ENCODE measurements at places on chromosomes 2 and 18.

- no peak for DNase-seq
These were observed 129.6 kb upstream of the KCTD1 start for GRCh38 chr18:26677957-26678356.

DNA sequence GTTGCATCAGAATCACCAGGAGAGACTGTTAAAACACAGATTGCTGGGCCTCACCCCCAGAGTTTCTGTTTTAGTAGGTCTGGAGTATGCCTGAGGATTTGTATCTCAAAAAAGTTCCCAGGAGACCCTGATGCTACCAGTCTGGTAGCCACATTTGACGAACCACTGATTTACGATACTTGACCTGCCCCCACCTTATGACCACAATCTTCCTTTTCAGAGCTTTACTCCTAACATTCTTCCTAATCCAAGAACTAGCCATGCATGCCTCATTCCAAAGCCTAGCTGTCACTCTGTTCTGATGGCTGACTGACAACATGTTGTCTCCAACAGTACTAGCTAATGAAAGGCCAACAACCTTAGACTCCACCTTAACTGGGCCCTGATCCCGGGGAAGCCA lies 191.4 kb downstream of the MBD2 start:
- DNase-seq, result no peak

GRCh38 chr2:37427241-37427640 lies 82.8 kb downstream of the QPCT start:
- no peak for DNase-seq

DNA sequence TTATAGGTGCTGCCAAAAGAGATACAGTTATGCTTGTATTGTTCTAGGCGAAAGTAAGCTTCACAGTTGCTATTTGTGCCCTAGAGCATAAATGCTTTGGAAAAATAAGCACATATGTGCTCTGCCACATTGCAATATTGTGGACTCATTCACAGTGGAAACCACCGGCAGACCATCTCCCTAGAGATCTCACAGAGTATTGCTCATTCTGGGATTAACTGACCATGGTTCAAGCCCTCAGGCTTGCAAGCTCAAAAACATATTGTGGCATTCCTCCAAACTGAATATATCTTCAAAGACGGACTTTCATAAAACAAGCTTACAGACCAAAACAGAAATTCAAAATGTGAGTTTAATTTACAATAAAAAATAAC lies 158.2 kb upstream of the CCDC150 start:
- DNase-seq, result peak; percentile 77

DNA sequence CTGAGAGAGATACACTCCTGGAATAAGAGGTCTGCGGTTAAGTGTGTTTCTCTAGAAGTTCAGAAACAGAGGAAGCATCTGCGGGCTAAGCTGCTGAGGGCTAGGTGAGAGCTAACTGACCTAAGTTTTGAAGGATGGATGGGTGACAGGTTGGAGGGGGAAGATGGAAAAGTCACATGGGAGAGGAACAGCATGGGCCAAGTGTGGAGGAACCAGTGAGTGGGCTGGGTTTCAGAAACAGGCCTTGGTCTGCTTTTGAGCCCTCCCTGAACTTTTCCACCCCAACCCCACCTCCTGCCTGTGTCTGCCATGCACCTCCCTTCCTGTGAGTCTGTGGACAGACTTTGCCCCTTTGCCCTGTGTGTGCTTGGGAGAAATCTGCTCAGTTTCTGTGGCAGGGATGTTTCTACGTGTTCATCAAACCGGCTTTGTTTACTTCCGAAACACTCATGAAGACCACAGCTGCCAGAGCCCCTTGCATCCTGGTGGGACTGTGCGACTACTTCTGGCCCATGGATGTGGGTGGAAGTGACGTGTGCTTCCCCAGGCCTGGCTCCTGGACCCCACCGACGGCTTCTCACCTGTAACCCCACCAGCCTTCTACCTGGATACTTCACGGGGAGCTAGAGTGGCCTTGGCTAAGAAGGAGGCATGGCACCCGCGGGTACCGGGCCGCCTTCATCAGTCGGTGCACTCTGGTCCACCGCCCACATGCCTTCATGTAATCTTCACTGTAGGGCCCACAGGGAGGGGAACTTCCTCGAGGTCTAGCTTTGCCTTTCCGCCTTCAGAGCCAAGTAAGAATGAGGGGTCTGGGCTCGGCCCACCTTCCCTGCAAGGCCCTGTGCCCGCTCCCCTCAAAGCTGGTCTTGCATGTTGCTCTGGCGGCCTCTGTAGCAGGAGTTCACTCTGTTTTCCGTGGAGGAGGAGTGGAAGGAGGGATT lies 1.4 kb upstream of the HPCAL1 start:
- no peak for DNase-seq

Data from AG08395 (cell line).